ENCODE measurements at places on chromosomes 2 and 18. TPM values are rescaled to one million over a fixed set of nuclear protein-coding genes. Genes with fewer than 3 reads are reported as not detected.

The IL1R2 gene
- 1.1 TPM for total RNA-seq

- DNase-seq = no peak
Observed at GRCh38 chr2:121825003-121825950, 69.8 kb downstream of the TSN start.

GRCh38 chr18:56210520-56210919 is 427.9 kb downstream of the TXNL1 start:
- no peak for DNase-seq

DNA sequence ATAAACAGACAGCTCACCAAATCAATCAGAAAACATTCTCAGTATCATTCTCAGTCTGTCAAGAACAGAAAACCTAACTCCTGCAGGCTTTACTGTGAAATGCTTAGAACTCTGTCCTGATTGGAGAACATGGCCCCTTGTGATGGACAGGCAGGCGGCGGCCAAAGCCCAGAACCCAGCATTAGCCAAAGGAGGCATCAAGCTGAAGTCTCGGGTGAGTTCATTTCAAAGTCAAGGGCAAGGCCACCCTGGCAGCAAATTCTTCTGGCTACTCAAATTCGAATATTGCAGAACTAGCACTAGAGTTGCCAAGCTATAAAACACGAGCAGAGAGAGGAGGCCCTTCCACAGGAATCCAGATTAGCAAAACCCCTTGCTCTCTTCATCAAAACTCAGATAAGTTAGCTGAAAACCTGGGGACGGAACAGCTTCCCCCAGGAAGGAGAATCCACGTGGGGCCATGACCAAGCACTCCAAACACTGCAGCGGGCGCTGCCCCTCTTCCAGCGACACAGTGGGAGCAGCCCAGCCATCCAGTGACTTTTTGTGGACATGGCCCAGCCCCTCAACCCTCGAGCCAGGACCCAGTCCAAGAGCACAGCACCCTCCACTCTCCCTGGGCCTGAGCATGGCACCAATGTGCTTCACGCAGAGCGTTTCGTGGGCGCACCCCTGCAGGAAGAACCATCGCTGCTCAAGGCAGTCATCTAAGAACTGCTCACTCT is 98.6 kb downstream of the HDAC4 start:
- DNase-seq = no peak

The DPY30 gene
- total RNA-seq = 72.5 TPM

The LTBP1 gene
- 0.26 TPM for total RNA-seq

DNA sequence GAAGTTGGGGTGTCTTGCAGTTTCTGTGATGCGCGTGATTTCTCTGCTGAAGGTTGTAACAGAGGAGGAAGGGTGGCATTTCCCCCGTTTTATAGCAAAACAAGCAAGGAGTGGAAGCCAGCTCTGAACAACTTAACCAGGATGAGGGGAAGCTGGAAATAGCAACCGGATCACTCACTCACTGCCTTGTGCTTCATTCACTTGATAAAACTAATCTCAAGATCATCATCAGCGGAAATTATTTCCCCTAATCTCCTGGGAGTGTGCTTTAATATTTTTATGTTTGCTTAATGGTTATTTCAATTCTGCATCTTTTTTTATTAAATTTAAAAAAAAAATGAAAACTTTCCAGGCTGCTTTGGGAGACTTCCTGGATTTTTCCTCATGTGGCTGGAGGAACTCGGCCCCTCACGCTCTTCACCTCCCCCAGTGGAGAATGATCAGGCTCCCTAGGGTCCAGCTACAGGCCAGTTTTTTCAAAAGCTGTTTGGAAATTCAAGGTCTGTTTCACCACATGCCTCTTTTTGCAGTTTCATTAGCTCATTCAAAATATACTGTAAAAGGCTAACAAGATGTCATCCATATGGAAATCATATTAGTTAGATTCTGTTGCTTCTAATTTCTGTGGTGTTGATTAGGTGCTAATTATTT is 31.7 kb downstream of the CABLES1 start:
- DNase-seq = no peak

DNA sequence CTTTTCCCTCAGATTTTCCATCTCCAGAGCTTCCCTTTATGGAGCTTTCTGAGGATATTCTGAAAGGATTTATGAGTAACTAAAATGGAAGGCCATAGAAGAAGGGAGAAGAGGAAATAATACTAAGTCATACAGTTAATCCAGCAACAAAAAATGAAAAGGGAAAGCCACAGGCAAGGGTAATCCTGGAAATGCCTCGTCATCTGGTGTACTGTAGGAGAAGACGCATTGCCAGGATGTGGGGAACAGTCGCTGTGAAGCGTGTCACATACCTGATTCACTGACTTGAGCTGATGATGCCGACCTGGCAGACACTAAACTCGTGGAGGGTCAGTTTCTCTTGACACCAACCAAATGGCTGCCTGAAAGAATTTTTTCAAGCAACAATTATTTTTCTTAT is 34.7 kb upstream of the ALPP start:
- no peak for DNase-seq

DNA sequence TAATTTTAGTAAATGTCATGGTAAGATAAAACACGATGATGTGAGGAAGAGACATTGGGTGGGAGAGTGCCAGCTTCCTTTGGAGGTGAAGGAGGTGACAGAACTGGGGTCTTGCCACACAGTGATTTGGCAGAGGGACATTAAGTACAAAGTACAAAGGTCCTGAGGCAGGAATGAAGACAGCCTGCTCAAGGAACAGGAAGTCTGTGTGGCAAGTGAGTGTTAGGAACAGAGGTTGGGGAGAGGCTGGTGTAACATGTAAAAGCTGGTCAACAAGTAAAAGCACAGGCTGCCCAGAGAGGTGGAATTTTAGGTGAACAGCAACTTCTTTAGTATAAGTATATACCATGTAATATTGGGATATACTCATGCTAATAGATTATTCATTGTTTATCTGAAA is 73.1 kb downstream of the INPP5D start:
- no peak for DNase-seq

The CPLX4 gene
- not detected for total RNA-seq

The LYG2 gene
- total RNA-seq = not detected

- DNase-seq = no peak
Observed at GRCh38 chr2:68425503-68425902, 41.6 kb downstream of the FBXO48 start.

GRCh38 chr2:67311536-67311935 is 85.6 kb upstream of the ETAA1 start:
- no peak for DNase-seq

The MZT2B gene
- 294 TPM for total RNA-seq

- DNase-seq = no peak
Observed at GRCh38 chr2:21856708-21857107, 732.9 kb downstream of the TDRD15 start.

DNA sequence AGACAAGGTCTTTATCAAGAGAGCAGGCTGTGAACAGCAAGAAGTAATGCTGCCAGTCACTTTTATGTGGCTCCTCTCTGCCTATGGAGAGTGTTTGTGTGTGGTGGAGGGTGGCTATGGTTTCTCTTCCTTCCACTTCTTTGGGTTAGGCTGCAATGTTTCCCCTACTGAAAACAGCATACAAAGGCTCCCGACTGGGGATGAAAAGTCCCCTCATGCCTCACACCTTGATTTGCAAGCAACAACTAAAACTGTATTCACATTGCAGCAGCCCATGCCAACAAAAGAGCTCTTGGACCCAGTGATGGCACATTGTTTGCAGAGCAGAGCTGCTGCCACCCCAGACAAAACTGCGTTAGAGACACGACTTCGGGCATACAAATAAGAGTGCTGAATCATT is 301.6 kb downstream of the SLC8A1 start:
- no peak for DNase-seq

DNA sequence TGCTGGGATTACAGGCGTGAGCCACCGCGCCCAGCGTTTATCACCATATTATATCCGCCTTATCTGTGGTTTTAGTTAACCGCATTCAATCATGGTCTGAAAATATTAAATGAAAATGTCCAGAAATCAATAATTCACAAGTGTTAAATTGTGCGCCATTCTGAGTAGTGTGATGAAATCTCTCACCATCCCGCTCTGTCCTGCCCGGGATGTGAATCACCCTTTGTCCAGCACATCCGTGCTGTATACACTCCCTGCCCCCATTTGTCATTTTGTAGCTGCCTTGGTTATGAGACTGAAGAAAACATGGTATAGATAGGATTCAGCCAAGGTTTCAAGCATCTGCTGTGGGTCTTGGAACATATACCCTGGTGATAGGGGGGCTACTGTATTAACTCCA is 70.7 kb downstream of the TIMM21 start:
- no peak for DNase-seq

- DNase-seq = no peak
Observed at GRCh38 chr18:76689646-76690264, 132.6 kb upstream of the ZNF236 start.

DNA sequence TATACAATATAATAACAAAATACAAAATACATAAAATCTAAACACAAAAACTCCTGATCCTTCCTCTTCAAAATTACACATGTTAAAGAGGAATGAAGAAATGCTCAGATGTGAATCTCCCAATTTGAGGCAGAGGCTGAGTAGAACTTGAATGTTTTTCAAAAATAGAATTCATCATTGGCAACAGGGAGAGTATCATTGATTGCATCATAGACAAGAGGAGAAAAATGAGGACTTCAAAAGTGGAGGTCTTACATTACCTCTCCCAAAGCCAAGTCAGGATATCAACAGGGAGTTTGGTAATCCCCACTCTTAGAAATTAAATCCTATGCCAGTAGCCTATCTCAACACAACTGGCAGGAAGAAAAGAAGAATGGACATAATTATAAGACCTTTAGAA is 2023.9 kb upstream of the CELF4 start:
- DNase-seq = no peak

The SLC9A4 gene
- not detected for total RNA-seq

GRCh38 chr18:31819106-31819924 is 58.6 kb upstream of the SLC25A52 start:
- no peak for DNase-seq

DNA sequence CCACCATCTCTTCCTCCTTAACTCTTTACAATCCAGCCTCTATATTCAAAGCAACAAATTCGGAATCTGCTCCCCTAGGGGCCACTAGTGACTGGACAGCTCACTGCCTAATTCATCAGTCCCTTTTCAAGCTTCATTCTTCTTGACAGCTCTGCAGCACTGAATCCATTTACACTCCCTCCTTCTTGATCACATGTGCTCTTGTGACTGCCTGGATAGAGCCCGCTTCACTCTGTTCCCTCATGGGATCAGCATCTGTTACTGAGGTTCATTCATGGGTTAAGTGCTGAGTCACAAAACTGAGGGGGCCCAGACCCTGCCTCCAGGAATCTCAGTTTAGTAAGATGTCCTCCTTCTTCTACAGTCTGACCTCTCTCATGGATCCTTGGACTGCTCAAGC is 81.5 kb downstream of the CYRIA start:
- DNase-seq = no peak

GRCh38 chr2:159292157-159292556 is 5.7 kb upstream of the WDSUB1 start:
- no peak for DNase-seq

- DNase-seq = no peak
Observed at GRCh38 chr2:83109284-83109683, 1349.8 kb downstream of the SUCLG1 start.

DNA sequence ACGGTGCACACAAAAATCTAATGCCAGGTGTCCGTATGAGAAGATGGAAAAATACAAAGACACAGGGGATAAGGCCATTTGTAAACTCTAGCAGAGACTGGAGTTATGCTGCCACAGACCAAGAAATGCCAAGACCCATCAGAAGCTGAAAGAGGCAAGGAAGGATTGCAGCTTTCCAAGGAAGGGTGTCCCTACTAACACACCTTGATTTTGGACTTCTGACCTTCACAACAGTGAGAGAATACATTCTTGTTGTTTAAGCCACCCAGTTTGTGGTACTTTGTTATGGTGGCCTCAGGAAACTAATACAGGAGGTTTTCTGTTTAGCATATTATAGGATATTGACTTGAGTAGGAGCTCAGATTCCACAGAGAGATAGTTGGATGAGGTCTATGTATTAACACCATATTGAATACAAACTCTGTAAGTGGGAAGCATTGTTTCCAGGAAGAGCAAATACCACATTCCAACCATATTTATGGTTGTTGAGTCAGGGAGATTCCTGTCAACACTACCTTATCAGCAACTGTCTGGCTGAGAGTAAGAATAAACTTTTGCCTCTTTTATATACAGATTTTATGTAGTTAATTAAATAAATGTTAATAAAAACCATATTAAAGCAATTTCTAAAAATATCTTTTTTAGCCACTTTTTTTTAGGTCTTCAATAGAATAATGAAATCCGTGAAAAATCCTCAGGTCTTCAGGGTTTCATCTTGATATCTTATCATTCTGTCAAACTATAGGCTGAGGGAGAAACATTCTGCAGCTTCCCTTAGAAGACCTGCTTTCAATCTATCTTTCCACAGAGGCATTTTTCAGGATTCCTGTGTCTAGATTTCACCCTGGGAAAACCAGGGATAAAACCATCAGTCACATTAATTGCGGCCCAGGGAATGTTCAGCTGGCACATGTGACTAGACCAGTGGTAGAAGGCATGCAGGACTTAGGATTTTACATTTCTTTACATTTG is 35.4 kb upstream of the HNMT start:
- no peak for DNase-seq

GRCh38 chr18:45825258-45826044 is at the start of gene SIGLEC15:
TSS of gene SIGLEC15 (plus strand) at chr18:45825675. CDS start at chr18:45825729, 54 bp downstream.
- DNase-seq = no peak

All from activated T-helper 1 cell treated with anti-CD3 and anti-CD28 coated beads, Interleukin-12 subunit alpha, Interleukin-12 subunit beta, Interleukin-2, Interleukin-4 antibody, amounts not matched to agents 30 ng/mL and 10 ng/mL and 1 ng/mL, durations not matched to agents 14 hours and 24 hours and 36 hours (primary cell).